ENCODE measurements at places on chromosomes 5 and 9.

DNA sequence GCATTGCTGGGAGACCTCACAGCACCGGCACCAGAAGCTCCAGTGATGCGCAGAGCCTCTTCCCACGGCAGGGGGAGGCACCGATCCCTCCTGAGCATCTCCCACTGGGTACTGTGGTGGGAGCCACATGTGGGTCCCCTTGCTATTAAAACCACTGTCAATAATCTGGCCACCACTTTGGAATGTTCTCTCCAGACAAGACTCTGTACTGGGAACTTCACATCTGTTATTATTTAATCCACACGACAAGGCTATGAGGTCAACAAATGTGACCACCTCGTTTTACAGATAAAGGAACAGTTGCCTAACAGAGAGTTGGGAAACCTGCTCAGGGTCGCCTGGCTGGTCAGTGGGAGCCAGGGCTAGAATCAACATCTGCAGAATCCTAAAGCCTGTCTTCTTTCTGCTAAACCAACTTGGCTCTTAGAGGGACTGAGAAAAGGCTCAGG lies 72.7 kb downstream of the EPB41L4B start:
- no peak for DNase-seq

DNA sequence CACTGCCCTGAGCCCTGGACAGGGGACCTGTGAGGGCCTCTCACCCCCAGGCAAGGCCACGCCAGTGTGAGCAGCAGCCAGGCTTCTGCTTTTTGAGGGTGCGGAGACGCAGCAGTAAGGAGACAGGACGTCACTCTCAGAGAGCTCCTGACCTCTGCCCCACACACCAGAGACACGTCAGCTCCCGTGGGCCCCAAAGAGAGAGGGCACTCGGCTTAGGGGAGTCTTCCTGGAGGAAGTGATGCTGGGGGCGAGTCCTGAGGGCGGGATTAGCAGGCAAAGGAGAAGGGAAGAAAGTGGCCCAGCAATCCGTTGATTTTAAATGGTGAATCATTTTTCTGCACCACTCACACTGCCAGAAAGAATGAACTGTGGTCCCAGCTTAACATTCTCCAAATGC lies 24.0 kb upstream of the SLC9A3 start:
- no peak for DNase-seq

DNA sequence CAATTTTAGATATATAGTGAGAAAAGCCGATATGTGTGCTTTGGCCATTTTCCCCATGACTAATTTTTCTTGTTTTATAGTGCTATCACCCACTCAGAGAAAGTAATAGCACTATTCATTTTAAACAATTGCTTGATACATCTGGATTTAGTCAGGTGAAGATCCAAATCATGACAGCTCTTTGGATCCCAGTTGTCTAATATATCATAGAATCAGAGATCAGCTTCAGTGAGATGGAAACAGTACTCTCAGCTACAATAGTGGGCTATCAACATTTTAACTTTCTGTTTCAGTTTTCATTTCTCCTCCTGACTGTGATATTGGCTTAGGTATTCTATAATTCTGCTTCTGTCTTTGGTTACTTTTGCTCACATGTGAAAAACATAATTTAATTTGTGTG lies 38.7 kb downstream of the VCAN start:
- no peak for DNase-seq

DNA sequence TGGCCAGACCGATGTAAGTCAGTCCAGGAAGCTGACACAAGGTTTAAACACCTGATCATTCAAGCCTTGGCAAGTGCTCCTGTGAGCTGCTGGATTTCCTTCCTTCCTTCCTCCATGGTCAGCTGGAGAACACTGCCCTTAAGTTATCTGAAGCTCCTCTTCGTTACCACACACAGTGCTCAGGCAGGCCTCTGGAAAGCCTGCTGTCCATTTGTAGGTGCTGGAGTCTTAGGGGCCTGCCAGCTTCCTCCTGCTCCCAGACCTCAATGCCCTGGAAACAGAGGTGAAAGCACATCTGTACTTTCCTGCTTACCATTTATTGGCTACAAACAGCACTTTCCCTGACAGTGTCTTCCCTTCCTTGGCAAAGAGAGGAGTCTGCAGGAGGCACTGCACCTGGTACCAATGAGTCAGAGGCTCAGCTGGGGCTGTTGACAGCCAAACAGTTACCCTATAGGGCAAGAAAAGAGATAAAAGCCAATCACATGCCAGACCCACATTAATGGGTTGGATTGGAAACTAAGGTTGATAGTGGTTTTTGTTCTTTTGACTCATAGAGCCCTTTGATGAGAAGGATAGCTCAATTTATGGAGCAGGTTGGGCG lies 72.6 kb upstream of the PUM3 start:
- no peak for DNase-seq

DNA sequence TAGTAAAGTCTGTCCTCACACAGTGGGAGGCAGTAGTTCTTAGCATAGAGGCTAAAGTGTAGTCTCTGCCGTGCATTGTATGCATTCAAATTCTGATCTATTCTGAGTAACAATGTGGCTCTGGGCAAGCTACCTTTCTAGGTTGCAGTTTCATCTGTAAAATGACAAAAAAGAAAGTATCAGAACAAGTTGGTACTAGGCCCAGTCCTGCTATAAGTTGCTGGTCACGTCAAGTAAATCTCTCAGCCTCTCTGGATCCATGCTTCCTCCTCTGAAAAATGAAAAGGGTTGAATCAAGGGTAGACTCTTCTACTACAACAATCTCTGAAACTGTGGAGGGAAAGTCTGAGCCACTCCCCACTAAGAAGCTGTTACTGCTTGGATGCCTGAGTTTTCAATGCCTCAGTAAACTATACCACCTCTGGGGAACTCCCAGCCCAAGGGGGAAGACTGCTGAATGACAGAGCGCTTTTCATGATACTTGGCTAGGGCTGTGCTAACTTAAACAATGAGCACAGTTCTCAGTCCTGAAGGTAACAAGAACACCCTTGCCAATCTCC lies 34.5 kb upstream of the SPARC start:
- no peak for DNase-seq

DNA sequence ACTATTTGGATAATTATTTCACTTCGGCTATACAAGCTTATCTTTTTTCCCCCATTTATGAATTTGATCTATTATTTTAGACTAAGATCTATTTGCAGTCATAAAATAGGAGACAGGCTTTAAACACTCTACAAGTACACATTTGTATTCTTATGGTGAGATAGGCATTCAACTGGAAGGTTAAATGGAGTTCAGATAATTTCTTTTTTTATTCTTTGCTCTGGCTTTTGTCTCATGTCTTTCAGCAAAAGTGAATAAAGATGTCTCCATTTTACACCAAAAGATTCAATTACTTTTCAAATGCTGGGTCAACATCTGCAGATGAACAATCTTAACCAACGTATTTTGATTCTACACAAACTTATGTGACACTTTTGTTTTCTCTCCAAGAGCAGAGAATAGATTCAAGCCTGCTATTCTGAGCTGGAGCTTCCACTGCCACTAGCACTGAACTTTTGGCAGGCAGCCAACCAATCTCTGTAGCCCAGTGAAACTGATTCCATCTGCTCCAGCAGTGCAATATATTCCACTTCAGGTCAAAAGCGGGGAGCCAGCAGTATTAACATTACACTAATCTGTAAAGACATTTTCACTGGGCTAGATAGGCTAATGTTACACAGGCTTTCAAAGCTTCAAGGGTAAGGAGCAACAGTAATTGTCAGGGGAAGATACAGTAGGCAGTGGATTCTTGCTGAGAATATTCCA lies 452.0 kb upstream of the ZNF608 start:
- peak; percentile 84 for DNase-seq

DNA sequence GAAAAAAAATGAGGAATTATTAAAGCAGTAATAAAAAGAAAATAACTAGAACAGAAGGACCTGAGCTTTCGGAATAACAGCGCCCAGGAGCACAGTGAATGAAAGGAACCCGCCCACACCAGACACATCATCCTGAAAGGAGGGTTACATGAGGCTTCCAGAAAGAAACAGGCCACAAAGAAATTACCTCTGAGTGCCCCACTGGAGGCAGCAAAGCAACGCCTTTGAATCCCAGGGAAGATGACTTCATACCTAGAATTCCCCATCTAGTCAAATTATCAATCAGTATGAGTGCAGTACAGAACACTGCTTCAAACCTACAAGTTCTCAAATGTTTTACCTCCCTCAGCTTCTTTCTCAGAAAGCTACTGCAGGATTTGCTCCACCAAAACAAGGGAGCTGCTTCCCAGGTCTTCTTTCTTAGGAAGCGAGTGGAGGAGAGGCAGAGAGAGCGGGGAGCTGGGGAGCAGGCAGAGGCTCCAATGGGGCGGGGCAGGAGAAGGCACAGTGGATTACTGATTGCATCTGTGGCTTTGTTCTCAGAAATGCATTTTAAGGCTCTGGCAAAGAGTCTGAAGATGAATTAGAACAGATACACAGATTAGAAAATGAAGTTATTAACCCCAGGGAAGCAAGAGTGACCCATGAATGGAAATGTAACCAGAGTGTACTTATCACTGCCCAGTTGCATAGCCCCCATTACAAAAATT lies 87.1 kb downstream of the SEMA4D start:
- no peak for DNase-seq

DNA sequence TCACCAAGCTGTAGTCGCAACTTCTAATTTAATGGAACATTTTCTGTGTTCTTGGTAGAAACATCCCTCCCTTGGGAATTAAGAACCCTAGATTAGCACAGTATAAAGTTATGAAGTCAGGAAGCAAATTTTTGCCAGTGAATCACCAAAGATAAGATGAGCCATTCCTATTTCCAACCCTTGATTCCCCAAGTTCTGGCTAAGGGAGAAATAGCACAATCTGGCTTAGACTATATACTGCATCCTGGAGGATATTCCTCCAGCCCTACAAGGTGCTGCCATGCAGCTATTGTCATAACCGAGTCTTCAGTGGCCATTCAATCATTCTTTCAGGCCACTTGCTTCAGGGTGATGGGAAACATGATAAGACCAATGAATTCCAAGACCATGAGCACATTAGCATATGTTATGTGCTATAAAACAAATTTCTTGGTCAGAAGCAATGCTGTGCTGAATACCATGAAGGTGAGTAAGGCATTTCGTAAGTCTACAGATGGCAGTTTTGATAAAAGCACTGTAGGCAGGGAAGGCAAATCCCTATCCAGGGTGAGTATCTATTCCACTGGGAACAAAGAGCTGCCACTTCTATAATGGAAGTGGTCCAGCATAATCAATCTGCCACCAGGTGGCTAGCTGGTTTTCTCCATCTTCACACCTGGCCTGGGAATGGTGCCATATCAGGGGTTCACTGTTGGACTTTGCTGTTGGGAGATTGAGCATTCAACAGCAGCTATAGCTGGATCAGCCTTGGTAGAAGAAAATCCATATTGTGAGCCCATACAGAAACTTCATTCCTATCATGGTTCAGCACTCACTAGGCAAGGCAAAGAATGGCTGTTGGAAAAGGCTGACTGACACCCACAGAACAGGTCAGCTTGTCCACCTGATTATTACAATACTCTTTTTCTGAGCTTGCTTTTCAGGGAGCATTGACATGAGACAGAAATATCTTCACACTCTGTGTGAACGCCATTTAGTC lies 19.6 kb upstream of the ARL15 start:
- peak; percentile 62 for DNase-seq

DNA sequence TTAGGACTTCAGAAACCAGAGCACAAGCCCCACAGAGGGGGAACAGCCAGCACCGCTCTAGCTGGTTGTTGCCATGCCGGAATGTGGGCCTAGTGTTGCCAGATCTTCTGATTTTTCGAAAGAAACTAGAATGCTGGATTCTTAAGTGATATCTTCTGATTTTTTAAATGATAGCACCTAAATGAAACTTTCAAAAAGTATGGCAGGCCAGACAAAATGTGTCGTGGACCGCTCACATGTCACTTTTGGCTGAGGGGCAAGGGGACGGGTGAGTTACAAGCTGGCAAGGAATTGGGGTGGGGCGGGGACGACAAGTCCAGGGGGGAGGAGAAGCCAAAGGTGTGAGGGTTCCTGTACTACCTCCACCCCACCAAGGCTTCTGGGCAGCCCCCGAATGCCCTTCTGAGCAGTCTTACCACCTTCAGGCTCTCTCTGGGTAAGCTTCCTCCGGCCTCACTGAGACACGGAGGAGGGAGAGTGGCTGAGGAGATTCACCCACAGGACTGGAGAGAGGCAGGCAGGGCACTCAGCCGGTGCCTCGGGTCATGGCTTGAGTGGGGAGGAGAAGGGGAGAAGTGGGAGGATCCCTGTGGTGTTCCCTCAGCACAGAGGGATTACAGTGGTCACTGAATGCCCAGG lies 10.3 kb downstream of the B4GALT7 start:
- DNase-seq: no peak

DNA sequence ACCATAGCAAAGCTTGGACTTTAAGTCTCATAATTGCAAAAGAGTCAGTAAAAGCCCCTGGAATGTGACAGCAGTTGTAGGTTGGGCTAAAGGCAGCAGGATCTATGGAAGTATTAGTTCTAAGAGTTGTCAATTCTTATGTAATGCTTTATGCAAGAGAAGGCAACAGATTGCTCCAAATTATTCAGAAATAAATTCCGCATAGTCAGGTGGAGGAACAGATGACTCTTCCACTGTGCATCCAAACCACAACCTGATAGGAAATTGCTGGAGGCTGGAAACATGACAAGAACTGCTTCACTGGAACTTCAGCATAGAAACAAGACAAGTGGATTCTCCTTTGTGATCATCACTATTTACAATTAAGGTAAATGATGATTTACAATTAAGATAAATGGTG lies 101.0 kb downstream of the STARD4 start:
- DNase-seq: no peak

DNA sequence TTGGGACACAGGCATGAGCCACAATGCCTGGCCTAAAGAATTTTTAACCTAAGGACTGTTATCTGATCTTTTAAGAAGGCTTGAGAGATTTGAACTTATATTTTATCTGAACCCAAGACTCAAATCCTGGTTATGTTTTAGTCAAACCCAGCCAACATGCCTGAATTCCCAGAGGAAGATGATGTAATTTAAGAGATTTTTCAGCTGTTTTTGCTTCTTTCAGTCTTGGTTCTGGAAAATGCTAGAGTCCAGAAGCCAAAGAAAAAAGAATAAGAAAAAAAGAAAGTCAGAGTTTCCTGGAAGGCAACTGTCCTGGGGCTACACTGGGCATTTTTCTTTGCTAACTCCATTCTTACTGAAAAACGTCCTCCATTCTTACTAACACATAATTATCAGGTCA lies 85.8 kb downstream of the SNX18 start:
- no peak for DNase-seq

GRCh38 chr9:114271556-114272510 lies 51.1 kb upstream of the ORM1 start:
- DNase-seq: no peak

DNA sequence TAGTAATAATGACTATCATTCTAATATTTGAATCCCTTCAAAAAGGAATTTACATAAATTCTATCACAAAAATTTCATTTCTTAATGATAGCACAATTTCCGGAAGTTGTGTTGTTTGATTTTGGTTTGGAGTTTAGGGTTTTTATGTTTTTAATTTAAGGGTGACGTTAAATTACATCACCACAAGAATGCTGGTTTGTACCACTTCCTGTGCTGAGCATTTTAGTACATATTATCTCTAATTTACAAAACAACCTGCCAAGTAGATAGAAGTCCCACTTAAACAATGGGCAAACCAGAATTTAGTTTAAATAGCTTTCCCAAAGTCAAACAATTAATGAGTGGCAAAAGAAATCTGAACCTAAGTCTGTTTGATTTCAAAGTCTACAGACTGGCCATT lies 63.4 kb downstream of the DENND1A start:
- no peak for DNase-seq

Measured in AG09319 (cell line).